ENCODE measurements at places on chromosomes 1 and 21.

DNA sequence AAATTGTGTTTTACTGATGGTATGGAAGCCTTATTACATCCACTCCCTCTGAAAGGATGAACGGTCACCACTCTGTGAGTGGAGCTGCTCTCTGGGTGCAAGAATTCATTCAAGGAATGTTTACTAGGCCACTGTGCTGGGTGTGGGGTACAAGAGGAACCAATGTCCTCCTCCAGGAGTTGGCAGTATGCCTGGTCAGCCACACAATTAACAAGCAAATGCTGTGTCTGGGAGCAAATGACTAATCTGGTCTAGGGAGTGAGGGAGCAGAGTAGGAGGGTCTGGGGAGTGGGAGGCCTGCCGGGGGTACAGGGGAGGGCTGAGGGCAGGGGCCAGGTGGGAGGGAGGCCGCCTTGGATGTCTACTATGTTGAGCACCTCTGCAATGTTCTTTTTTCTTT, 27.2 kb upstream of the TDRD10 start:
- peak; percentile 89 for DNase-seq

DNA sequence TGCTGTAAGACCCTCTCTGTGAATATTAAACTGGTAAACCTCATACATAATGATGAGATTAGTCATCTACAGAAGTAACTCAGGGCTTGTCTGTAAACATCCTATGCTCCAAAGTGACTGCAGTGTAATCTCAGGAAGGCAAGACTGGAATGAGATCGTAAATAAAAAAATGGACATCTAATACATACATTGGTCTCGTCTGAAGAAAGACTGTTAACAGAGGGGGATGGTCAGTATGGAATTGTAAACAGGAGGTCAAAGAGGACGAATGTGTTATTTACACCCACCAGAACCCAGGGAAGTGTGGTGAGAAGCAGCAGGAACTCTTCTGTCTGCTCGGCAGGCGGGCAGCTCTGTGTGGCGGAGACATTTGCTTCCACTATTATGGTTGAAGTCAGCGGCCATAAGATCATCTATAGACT, 51.4 kb downstream of the DISC1 start:
- DNase-seq: peak; percentile 52

DNA sequence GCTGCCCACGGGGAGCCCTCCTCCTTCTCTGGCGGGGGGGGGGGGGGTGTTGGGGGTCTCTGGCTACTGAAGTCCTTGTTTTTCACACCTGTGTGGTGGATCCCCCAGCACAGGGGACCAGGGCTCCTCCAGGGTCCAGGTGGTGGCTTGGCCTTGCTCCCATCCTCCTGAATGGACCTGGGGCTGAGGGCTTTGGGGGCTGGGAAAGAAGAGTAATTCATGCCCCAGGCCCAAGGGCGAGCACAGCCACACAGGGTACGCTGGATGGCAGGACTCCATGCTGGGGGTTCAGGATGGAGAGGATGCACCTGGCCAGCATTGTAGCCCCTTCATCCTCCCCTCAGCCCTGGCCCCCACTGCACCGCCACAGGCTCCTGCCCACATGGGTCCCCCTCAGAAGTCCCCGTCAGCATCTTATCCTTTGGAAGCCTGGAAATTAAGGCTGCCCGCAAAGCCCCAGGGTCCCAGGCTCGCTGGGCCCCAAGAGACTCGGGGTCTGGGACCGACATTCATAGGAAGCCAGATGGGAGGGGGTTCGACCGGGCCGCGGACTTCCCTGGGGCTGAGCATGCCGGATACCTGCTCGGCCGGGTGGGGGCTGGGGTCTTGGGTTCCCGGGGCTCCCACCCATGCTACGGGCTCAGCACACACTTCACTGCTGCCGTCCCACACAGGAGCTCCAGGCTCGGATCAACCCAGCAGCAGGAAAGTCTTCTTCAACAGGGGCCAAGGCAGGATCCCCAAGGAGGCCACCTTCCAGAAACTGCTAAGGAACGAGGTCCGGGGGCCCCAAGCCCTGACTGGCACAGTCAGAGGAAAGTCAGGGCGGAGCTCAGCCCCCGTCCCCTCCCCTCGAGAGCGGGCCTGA, 49.0 kb upstream of the ACTRT2 start:
- no peak for DNase-seq

DNA sequence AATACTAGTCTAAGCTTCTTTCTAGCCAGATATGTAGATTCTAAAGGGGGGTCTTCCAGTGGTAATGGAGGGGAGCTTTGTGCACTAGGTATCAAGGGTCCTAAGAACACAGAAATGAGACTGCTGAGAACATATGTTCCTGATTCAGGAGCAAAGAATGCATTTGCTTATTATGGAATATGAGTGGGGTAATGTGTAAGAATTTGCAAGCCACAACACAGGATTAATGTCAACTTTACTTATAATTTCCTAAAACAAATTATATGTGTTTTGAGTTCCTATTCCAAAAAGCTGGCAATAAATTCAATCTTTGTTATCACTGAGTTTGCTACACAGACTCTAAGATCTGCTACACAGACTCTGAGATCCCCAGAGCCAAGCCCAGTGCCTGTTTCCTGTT, 357.0 kb upstream of the PTBP2 start:
- peak; percentile 61 for DNase-seq

GRCh38 chr1:204758601-204759000, 73.1 kb upstream of the LRRN2 start:
- no peak for DNase-seq

- peak; percentile 70 for DNase-seq
These were observed 3.1 kb upstream of the SELENON start for GRCh38 chr1:25796811-25797458.

DNA sequence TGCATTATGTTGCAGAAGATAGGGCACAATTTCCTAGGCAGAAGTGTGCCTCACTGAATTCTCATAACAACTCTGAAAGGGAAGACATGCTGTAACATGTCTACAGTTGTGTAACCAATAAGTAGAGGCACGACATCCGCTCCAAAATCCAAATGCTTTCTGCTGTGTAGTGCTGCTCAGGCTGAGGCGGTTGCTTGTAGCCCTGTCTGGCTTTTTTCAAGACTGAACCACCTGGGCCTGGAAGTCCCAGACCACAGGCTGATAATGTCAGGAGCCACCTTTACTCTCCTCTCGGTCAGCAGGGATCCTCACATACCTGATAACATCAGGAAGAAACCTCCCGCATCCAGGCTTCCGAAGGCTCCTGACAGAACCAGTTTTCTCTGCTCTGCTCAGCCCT, 10.9 kb downstream of the AKNAD1 start:
- no peak for DNase-seq

GRCh38 chr1:156714830-156715229, 9.4 kb upstream of the CRABP2 start:
- no peak for DNase-seq

DNA sequence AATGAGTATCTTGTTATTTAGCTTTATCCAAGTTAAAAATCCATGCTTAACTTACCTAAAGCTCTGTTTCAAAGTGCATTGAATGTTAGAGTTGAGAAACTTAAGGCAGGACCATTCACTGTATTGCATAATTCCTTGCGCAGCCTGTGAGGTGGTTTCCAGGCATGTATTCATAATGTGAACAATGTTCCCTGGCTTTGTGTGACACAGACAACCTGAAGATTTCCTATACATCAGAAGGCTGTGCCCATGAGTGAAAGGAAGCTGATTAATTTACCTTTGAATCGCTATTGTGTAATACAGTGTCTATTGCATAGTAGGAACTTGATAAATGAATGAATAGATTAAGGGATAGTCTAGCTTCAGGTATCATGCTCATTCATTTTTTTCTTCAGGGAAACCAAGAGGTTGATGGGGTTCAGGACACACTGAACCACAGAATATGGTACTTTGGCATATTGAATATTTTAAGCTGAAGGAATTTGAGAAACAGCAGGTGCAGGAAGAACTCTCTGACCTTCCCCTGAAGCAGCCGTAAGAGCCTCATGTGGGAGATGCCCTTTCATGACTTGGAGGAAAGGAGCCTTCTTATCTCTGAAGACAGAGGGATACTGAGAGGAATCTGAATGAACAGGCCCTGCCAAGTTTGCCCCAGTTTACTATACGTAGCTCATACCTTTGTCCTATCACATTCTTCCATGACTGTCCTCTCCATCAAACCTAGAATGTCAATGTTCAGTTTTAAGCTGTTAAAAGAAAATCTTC, 88.6 kb upstream of the GNG12 start:
- no peak for DNase-seq

DNA sequence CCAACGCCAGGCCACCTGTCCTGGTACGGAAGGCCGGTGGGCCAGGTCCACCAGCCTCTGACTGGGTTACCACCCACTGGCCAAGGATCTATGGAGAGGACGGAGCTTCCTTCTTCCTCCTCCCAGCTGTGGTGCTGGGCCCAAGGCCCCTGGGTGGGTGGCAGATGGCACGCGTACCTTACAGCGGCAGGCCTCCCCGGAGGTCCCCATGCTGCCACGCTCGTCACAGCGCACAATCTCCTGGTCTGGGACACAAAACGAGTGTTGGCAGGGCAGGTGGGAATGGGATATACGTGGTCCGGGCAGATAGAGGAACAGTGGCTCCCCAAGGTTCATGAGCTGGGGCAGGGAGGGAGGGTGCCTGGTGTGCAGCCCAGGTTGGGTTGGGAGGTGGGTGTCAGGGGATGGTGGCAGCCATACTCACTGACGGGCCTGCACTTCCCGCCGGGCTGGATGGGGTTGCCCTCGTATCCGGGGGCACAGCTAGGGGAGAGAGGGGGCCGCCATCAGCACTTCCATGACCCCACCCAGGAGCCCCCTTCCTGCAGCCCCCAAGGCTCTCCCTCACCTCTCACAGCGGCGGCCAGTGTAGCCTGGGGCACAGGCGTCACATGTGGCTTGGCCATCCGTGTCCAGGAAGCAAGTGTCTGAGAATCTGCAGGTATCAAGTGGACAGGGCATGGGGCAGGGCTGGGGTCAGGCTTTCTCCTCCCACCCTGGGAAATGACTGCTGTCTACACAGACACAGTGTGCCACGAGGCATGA, 58.9 kb downstream of the HSPG2 start:
- DNase-seq: no peak

- DNase-seq: no peak
These were observed 37.4 kb downstream of the GADD45A start for GRCh38 chr1:67722292-67722944.

- DNase-seq: peak; percentile 8
These were observed 30.1 kb downstream of the RGS5 start for GRCh38 chr1:163172596-163172995.

DNA sequence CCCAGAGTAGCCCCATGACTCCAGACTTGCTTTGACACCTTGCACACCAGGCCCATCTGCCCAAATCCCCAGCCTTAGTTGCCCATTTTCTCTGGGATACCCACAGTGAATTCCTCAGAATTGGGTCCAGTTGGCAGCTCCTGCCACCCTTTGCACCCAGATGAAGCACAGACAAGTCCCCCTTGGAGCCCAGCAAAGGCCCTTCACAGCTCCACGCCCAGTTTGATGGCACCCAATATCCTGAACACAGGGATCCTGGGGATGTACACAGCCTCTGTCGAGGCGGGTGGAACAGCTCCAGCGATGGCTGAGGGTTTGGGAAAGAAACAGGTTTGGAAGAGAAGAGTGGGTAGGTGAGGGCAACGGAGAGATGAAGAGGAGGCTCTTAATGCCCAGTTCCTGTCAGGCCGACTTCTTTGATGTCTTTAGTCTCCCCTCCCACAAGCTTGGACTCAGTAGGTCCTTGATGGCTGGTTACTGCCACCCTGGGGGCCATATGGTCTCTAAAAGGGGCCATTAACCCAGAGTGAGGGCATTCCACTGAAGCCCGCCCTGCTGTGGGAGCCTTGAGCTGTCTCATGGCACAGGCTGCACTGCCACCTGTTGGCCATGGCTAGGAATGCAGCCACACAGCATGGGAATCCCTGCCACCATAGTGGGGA, 21.7 kb downstream of the TMEM53 start:
- DNase-seq: peak; percentile 63

DNA sequence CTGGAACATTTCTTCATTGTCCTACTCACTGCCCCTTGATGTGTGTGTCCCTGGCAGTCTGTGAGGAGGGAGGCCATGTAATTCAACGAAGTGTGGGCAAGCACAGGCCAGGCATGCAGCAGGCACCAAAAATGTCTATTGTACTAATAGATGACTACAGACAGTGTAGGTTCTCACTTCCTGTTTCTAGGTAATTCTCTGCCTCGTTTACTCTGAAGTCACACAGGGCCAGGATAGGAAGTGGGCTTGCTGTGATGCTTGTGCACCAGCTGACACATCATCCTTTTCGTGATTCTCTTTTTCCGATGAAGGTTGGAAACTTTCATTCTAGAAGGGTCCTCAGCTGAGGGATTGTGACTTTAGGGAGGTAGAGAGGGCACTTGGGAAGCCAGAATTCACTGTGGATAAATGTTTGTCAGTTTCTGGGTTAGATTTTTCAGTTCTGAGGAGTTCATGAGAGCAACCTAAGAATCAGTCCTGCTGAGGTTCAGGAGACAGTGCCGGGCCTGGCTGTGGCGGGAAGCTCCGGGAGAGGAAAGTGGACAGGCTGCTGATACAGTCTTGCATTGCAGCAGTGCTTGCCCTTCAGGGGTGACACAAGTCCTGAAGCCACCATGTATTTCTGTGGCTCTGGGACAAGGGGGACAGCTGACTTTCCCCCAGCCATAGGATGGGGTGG, 4.3 kb upstream of the CSF1 start:
- DNase-seq: no peak

GRCh38 chr1:168373869-168374268, 93.2 kb downstream of the TBX19 start:
- DNase-seq: no peak

DNA sequence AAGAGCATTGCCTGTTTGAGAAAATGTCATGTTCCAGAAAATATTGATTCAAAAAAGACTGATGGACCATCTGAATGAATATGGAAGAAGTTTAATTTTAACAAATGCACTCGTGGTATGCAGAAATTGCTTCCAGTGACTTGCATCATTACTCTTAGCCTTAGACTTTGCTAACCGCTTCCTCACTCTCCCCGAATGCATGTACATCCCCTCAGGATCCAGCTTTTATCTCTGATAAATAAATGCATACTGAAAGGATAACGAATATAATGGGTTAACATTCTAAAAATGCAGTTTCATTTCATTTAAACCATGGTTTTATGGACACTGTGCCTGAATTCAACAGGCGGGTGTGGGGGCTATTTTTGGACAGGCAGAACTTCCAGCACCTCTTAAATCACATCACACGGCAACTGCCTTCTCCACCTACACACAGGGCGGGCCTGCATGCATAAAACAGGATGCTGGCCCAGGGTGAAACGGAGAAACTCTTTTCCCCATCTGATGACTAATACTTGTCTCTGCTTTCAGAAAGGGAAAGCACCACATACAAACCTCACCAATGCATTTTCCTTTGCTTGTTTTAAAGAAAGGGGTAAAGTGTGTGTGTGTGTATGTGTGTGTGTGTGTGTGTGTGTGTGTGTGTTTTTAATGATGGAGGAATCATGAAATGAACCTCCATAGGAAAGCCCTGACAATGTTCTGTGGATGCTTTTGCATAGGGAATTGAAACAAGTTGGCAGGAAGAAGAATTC, 48.7 kb downstream of the SPAG17 start:
- peak; percentile 74 for DNase-seq

DNA sequence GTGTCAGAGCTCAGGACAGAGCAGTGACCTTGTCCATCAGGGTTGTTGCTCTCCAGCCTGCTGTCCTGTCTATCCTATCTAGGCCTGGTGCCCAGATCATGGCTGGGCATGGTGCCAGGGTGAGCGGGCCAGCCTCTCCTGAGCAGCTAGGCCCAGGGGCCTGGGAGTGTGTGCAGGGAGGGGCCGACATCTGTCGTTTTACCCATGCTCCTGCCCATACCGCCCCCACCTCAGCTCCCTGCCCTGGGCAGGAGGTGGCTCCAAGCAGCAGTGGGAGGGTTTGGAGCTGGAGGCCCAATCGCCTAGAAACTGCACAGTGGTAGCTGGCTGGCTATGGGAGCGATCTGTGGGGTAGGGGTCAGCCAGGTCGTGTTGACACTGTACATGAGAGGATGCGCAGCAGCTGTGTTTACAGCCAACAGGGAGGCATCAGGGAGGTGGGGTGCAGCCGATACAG, 6.5 kb downstream of the INSRR start:
- DNase-seq: no peak

Data from fibroblast of skin of back (primary cell).